ENCODE measurements at places on chromosomes 12 and 14.

GRCh38 chr14:68506021-68506644 lies 286.7 kb downstream of the ZFP36L1 start:
- no peak for DNase-seq

DNA sequence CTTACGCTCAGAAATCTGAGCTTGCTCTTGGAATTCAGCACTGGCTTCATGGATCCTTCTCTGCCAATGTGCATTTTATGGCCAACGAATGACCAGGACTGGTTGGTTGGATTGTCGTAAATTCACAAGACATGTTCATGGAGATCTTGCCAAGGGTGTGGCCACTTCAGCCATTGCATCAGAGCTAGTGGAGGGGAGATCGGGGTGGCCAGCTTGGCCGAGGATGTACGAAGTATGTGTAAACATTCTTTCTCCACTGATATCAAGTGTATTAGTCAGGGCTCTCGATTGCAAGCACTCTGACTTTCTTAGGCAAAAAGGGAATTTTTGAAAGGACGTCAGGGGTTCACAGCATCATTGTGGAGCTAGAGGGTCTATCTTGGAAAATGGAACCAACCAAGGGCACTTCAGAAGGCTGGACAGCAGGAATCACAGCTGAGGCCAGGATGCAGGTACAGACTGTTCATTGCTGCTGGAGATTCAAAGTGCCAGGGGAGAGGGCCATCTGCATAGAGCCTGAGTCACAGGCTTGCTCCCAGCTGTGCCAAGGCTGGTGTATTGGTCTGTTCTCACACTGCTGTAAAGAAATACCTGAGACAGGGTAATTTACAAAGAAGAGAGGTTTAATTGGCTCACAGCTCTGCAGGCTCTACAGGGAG lies 32.9 kb upstream of the ADGRD1 start:
- no peak for DNase-seq

DNA sequence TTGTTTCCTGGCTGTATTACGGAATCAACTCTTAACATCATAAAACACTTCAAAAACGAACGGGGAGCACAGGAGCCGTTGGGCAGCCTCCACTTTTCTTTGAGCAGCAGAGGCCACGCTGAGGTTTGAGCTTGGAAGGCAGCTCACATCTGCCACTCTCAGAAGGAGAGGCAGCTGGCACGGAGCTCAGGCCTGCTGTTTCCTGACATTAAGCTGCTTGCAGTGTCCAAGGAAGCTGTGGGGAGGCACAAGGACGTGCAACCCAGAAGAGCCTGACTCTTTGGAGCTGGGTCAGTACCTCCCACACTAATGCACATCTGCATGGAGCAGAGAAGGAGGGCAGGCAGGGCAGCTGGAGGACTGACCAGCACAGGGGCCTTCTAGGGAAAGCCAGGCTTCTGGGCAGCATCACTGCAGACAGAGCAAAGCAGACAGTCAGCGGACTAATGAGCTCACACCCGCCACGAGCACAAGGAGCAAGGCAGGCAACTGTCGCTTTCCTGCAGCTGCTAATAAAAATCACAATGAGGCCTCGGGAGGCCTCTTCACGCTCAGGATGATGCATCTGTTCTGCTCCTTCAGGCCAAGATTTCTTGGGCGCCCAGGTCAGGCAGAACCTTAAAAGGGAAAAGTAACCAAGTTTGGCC lies 211.1 kb downstream of the GLT1D1 start:
- no peak for DNase-seq

GRCh38 chr14:61700104-61700886 lies 5.0 kb downstream of the HIF1A start:
- no peak for DNase-seq

- no peak for DNase-seq
Observed at GRCh38 chr14:75440733-75441477, 13.1 kb downstream of the JDP2 start.

DNA sequence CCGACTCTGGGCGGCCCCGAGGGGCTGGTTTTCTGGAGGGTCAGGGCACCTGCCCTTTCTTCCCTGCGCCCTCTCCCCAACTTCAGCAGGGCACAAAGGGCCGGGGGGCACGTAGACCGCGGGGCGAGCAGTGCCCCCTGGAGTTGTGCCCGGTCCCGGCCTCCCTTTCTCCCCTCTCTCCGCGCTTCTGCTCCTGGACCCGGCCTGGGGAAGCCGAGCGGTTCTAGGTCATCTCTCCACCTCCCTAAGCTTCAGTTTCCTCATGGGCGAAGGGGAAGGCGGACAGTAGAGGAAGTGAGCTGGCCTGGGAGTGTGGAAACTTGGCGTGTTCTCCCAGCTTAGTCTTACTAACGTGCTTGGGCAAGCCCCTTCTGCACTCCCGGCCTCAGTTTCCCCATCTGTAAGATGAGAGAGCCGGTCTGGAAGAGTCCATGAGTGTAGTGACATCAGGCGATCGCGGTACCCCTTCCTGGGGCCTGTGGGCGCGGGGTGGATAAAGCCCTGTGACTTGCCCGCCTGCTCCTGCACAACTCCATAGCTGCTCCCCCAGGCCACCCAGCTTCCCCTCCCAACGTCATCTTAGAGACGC lies 158.6 kb upstream of the PARP11 start:
- no peak for DNase-seq

DNA sequence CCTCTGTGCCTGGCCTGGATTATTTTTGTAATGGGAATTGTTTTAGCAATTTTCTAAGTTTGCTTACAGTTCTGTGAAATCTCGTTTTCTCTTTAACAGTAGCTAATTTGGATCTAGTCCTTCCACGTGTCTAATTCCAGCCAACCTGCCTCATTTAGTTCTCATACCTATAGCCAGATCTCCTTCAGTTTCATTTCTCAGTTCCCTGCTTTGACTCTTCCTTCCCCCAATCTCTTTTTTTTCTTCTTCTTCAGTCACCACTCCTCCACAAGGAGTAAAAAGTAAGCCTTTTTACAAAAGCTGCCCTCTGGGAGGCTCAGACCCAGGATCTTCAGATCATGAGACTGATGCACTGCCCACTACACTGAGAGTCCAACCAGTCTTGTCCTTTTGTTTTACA lies 1.4 kb downstream of the THTPA start:
- no peak for DNase-seq

- no peak for DNase-seq
Observed at GRCh38 chr12:115953450-115953849, 324.0 kb downstream of the MED13L start.

- DNase-seq: no peak
Observed at GRCh38 chr12:47249719-47250357, 170.1 kb upstream of the AMIGO2 start.

GRCh38 chr14:88868558-88869159 lies 44.2 kb downstream of the TTC8 start:
- DNase-seq: peak; percentile 56

- DNase-seq: no peak
Observed at GRCh38 chr12:102824218-102824835, 92.7 kb downstream of the PAH start.

DNA sequence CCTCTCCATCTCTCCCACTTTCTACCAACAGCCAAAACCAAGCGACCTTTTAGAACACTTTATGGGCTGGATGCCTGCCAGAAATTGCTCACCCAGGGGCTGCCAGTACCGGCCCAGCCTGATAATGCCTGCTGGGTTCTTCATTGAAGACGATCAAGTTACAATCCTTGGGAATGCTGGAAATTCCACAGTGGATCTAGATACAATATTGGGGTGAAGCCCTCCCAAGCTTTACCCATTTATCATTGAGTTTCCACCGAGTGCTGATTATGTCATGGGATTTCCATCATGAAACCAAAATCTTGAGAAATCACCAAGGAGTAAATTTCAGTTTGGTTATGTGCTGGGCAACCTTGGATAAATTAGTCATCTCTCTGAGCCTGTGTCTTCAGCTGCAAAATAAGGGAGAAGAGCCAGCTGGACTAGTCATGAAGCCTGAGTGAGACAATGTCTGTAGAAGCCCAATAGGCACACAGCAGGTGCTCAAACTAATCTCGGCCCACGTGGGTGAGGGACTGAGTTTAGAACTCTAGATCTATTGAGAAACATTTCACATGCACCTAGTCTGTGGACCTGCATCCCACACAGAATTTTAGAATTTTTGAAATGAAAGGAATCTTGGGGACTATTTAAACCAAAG lies 75.5 kb upstream of the CLMN start:
- no peak for DNase-seq

GRCh38 chr14:66330916-66331315 lies 155.3 kb upstream of the CCDC196 start:
- no peak for DNase-seq

GRCh38 chr14:73524493-73524892 lies 12.4 kb upstream of the ACOT1 start:
- no peak for DNase-seq

- DNase-seq: no peak
Observed at GRCh38 chr12:52216100-52216499, 16.9 kb upstream of the KRT7 start.

- DNase-seq: no peak
Observed at GRCh38 chr12:63129927-63130326, 21.1 kb downstream of the AVPR1A start.

- no peak for DNase-seq
Observed at GRCh38 chr12:12620730-12621315, 9.1 kb downstream of the CREBL2 start.

DNA sequence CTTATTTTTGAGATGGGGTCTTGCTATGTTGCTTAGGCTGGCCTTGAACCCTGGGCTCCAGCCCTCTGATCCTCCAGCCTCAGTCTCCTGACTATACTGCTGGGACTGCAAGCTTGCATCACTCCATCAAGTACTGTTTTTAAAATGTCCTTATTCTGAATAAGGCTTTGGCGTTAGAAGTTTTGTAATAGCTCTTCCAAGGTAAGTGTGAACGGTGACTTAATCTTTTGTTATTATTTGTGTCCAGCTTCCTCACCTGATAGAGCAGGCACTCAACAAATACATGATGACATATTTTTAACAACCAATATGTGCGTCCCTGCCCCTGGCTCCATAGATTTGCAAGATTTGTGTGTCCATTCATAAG lies 1.4 kb downstream of the C1RL start:
- DNase-seq: no peak

GRCh38 chr12:51361161-51362016 lies 14.9 kb upstream of the CELA1 start:
- no peak for DNase-seq

- no peak for DNase-seq
Observed at GRCh38 chr12:53219292-53219955, 12.4 kb upstream of the ITGB7 start.

GRCh38 chr12:42960087-42960527 lies 370.6 kb upstream of the PRICKLE1 start:
- DNase-seq: no peak

DNA sequence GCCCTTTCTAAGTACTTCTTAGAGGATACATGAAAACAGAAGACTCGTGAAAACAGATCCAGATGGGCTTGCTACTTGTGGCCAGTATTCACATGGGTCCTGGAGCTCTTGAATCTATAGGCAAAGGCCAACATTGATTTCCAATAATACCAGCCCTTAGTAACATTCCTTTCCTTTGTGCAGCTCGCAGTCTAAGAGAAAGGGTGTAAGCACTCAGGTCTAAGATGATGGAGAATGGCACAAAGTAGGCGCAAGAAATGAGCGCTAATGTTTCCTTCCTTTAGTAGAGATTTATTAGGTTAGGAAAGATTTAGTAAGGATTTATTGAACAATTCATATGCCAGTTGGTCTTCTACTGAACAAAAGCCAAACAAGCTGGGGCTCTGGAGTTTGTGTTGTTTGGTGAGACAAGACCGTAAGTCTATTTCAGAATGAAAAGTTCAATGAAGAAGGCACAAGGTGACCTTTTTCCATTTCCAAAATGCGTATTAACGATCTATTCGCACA lies 525 bp downstream of the RNU6-8 start:
- peak; percentile 35 for DNase-seq

GRCh38 chr12:120678572-120678971 lies 8.4 kb upstream of the MLEC start:
- DNase-seq: no peak

- no peak for DNase-seq
Observed at GRCh38 chr14:42047421-42048055, 440.9 kb downstream of the LRFN5 start.

GRCh38 chr14:90828642-90829487 lies 12.6 kb upstream of the TTC7B start:
- DNase-seq: no peak

DNA sequence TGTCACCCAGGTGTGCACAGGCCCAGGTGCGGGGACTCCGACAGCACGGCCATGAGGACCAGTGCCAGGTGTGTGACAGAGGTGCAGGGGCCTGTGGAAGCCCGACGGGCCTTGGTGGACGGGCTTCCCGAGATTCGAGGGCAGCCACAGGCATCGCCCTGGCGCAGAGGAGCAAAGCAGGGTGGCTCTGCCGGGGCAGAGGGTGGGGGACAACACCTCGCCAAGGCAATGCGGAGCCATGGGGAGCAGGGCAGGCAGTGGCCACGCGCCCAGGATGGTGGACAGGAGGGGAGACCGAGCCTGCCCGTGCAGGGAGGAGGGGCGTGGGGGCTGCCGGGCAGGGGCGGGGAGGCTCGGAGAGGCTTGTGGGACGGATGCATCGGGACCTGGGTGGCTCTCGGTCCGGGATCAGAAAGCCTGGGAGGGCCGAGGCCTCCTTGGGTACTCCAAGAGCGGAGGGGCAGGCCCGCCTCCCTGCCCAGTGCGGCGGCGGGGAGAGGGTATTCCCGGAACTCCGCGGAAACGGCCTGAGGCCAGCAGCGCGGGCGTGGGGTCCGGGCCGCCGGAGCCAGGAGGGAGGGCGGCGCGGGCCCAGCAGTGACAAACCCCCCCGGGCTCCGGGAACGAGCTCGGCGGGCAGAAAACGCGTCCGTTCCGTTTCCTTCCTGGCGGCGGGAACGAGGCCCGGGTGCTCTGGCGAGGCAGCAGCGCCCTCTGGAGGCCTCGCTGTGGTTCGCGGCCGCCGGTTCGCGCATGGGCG lies 1.6 kb downstream of the TMEM121 start:
- no peak for DNase-seq

GRCh38 chr14:99891900-99892299 lies 98.7 kb downstream of the EML1 start:
- DNase-seq: no peak

GRCh38 chr14:60732840-60733483 lies 1.6 kb upstream of the MNAT1 start:
- DNase-seq: no peak

- no peak for DNase-seq
Observed at GRCh38 chr12:48119834-48120195, 651 bp downstream of the PFKM start.

DNA sequence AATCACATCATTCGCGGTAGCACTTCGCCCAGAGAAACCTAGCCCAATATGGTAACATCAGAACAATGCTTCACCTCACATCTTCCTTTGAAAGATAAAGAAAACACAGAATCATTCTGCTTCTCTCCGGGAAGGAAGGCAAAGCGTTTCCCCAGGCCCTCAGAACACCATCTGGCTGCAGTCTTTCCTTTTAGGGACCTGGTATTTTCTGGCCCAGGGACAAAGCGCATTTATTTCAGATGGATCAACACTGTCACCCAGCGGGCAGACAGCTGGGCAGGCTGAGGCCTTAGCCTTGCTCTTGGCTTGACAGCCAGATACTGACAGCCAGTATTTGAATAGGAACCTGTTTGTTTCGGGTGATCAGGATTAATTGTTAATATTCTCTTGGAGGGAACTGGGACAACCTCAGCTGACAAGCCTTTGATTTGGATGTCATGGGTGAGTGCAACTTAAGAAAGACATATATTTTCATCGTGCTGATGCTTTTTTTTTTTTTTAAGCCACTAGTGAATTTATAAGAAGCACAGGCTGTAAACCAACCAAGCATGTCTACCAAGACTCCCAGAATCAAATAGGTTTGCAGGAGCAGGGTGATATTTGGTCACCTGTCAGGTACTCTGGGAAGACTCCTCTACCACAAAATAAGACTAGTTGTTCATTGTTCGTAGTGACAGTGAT lies 118.9 kb downstream of the VEZT start:
- DNase-seq: peak; percentile 79

GRCh38 chr12:56230432-56231183 lies 757 bp downstream of the SLC39A5 start:
- no peak for DNase-seq

Measured in NCI-H526 (cell line).